ENCODE measurements at places on chromosomes 2 and 18.

GRCh38 chr2:77519888-77520506 is 2.2 kb downstream of the LRRTM4 start:
- DNase-seq, result no peak

GRCh38 chr18:75654386-75654785 is 226.9 kb upstream of the SMIM21 start:
- no peak for DNase-seq

DNA sequence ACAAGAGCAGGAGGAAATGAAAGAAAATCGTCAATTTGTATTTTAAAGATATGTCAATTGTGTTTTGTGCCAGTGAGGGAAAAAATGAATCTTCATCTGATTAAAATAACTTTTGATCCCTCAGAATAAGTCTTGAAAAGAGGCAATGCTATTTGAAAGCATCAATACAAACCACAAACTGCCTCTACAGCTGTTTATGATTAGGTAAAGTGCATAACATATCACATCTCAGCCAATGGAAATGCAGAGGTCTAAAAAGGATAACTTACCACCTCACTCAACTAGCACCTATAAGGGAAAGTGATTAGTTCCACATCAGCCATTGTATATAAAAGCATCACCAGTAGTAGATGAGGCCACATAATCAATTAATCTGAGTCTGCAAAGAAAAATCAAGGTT is 492.2 kb upstream of the CDH2 start:
- no peak for DNase-seq

- no peak for DNase-seq
Observed at GRCh38 chr2:212913640-212914306, 237.6 kb downstream of the IKZF2 start.

DNA sequence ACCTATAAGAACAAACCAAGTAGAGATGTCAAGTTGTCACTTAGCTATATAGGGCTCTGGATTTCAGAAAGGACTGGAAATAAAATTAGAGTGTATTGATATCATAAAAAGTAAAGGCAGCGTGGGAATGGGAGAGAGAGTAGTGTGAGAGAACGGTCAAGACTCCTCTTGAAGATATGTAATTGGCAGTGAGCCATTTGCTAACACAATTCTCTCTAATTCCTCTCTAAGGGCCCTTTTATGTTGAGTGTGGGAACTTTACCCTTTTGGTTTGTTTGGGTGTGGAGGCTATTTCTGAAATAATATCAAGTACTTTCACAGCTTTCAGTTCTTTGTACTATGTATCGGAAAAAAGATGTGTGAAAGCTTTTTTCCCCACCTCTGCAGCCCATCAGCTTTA is 196.8 kb downstream of the LRRTM4 start:
- DNase-seq, result no peak

DNA sequence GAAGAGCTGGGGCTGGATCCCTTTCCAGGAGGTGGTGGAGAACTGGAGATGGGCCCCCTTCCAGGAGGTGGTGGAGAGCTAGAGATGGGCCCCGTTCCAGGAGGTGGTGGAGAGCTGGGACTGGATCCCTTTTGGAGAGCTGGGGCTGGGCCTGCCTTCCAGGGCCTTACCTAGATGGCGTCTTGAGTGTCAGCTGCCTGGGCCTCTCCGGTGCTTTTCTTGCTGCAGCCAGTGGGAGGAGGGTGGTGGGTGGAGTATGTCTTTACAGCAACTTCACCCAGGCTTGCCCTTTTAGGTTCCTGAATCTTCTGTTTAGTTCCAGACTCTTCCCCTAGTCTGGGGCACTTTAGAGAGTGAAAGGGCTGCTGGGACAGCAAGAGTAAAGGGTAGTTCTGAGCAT is 19.1 kb upstream of the TXNDC2 start:
- no peak for DNase-seq
